ENCODE measurements at places on chromosomes 2 and 18.

DNA sequence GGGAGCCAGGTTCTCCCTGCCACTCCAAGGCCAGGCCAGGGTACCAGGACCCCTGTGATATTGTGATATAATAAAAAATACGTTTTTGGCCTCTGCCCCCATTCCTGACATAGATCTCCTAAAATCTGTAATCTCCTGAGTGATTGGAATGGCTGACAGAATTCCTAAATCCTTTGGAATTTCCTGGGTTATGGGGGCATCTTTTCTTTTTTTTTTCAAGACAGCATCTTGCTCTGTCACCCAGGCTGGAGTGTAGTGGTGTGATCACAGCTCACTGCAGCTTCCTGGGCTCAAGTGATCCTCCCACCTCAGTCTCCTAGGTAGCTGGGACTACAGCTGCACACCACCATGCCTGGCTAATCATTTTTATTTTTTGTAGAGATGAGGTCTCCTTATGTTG, 26.2 kb upstream of the TUBB6 start:
- no peak for DNase-seq

- no peak for DNase-seq
These were observed 80.5 kb downstream of the MEP1B start for GRCh38 chr18:32270341-32270740.

DNA sequence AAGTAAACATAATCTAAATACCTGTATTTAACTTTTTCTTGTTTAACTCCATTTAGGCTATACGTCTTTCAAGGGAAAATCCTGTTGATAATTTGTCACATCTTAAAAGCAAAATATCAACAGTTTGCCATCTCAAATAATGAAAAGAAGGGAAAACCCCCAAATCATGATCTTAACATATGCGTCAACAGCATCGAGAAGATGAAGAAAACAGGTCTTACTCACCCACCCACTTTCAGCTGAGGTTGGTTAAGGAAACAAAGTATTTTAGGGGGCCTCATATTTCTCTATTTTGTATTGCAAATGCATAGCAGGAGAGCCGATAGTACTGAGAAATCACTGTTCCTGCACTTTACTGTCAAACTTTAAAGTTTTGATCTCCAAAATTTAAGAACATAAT, 143.1 kb upstream of the COPS8 start:
- DNase-seq, result no peak

DNA sequence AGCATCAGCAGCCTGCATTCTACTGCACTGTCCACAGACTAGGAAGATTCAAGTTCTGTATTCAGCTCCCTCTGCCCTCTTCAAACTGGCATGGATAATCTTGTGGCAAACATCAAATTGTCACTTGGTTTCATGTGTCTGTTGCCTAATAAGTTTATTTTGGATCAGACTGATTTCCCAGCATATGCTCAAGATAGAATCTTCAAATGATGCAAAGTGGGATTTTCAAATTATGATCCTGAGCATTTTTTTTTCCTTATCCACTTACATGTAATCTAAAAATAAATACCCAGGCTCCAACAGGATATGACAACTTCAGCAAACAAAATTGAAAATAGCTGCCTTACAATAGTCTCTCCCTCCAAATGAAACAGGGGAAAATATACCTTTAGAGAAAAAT, 160.9 kb upstream of the VRK2 start:
- DNase-seq, result no peak

GRCh38 chr2:58042486-58042970, 4.1 kb upstream of the VRK2 start:
- no peak for DNase-seq

GRCh38 chr2:44453259-44453658, 91.5 kb downstream of the CAMKMT start:
- no peak for DNase-seq

DNA sequence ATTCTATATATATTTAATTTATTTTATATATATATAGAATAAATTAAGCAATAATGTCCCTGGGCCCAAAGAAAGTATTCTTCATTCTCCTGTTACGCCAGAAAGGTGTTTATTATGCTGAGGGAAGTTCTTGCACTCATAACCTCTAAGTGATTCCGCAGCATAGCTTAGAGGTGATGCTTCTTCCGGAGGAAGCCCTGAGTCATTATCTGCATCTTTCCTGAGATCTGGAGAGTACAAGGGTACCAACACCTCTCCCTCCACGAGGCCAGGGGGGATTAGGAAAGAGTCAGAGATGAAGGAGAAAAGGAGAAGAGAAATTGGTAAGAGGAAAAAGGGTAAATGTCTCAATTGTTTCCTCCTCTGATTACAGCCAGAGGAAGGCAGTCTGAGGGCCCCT, 43.1 kb upstream of the RTN4 start:
- DNase-seq, result no peak

DNA sequence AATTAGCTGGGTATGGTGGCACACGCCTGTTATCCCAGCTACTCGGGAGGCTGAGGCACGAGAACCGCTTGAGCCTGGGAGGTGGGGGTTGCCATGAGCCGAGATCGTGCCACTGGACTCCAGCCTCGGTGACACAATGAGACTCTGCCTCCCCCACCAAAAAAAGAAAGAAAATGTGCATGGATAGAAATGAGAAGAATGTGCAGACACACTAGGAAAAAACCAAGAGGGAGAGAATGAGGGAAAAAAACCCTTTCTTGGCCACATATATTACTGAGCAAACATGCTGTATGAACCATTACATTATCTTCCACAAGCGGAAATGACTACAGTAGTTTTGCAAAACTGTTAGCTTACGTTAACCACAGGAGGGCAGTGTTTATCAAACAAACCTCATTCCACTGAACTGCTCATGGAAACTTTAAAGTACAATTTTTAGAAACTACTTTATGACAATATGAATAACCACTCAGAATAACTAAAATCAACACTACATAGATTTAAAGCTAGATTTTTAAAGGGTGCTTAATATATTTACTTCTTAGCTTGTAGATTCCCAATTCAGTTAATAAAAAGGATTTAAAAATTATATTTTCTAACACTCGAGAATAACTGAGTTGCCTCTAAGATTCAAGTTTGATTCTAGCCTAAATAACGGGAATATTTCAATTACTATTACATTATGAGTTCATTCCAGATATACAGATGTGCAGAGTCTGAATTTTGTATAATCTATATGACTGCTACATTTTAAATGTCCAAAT, 26.4 kb downstream of the ASXL2 start:
- DNase-seq, result no peak

DNA sequence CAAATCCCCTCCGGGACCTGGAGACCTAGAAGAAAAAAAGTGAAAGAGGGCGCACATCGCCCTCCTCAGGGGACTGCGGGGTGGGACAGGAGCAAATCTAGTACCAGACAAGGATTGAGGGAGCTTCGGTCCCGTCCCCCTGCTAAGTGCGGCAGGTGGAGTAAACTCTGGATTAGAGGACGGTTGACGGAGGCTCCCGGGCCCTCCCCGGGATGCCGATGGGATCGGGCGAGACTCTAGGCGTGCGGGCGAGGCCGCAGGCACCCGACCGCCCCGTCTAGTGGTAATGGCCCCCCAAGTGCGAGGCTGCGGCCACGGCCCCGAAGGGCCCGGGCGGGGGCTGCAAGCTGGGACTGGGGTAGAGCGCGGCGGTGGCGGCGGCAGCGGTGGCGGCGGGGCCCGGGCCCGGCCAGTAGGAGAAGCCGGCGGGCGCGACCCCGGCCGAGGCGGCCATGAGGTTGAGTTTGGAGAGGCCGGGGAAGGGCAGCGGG, 3.5 kb downstream of the FEV start:
- DNase-seq, result no peak

DNA sequence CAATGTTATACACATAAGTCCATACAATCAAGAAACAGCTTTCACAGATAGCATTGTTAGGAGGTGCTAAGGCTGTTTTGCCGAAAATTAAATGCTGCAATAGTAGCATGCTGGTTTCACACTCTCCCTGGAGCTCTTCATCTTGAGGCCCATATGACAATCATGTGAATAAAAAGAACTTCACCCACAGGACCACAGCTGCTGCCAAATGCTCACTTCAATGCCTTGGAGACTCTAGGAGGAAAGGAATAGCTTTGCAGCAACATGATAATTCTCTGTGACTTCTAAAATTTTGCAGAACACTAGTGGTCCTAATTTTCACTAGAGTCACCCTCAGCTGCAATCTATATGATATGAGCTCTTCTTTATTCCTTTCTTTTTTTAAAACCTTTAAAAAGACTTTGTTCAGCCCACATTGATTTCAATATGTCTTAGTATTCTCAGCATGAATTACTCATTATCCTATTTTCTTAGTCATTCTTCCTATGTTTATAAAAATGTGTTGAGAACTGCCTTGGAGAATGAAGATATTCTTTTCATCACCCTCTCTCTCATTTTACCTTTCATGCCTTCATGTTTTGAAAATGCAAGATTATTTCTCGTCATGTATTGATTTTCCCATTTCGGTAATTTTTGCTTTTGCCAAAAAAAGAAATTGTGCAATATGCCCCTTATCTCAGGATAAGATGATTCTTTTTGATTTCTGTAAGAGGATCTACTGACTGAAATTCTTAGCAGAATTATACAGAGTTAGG, 108.2 kb downstream of the PDE1A start:
- no peak for DNase-seq

DNA sequence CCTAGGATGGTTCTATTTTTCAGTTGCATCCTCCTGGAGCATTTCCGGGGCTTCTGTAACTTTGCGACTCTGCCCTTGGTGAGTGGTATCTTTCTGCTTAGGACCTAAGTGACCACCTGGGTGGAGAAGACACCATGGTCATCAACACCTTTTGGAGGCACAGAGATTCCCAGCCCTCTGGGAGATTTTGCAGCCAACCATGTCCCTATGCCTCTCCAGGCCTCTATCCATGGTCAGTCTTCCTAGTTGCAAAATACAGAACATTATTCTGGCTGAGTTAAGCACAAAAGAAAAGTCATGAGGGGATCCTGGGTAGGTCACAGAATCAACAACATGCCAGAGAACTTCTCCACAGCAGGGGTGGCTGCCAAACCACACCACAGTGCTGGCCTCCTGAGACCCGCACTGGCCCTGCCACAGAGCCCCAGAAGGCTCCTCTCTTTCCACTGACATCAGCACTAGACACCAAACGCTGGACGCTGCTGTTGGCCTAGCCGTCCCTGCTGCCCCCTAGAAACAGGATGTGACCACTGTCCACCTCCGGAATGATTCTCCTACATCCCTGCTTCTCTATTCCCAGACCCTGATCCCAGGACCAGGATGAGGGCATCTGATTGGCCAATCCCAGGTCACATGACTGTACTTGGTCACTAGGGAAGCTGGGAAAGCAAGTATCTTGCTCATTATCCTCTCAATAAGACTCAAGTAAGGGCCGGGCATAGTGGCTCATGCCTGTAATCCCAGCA, 47.7 kb downstream of the SMAD7 start:
- no peak for DNase-seq

GRCh38 chr2:233531955-233532354, 34.6 kb downstream of the USP40 start:
- no peak for DNase-seq

DNA sequence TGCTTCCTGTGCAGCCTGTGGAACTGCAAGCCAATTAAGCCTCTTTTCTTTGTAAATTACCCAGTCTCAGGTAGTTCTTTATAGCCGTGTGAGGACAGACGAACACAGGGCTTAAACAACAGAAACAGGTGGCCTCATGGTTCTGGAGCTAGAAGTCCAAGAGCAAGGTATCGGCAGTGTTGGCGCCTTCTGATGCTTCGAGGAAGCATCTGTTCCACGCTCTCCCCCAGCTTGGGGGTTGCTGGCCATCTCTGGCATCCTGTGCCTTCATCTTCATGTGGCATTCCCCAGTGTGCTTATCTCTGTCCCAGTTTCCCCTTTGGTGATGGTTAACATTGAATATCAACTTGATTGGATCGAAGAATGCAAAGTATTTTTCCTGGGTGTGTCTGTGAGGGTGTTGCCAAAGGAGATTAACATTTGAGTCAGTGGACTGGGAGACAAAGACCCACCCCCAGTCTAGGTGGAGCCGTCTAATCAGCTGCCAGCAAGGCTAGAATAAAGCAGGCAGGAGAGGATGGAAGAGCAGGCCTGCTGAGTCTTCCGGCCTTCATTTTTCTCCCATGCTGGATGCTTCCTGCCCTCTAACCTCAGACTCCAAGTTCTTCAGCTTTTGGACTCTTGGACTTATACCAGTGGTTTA, 287.6 kb downstream of the PHLPP1 start:
- no peak for DNase-seq

DNA sequence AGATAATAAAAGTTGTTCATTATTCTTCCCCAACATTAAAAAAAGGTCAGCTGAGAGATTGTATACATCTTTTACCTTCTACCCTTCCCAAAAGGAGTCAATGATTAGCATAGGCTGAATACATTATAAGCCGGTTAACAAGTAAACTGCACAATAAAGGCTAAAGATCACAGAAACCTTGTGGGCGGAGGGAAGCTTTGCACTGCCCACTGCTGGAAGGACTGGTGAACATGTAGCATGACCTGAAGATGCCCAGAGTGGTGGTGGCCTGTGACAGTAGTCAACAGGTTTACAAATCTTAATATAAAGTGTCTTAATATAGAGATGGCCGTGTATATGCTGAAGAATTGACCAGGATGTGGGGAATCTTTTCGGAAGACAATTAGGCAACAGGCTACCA, 35.6 kb downstream of the ARL5A start:
- DNase-seq, result no peak

DNA sequence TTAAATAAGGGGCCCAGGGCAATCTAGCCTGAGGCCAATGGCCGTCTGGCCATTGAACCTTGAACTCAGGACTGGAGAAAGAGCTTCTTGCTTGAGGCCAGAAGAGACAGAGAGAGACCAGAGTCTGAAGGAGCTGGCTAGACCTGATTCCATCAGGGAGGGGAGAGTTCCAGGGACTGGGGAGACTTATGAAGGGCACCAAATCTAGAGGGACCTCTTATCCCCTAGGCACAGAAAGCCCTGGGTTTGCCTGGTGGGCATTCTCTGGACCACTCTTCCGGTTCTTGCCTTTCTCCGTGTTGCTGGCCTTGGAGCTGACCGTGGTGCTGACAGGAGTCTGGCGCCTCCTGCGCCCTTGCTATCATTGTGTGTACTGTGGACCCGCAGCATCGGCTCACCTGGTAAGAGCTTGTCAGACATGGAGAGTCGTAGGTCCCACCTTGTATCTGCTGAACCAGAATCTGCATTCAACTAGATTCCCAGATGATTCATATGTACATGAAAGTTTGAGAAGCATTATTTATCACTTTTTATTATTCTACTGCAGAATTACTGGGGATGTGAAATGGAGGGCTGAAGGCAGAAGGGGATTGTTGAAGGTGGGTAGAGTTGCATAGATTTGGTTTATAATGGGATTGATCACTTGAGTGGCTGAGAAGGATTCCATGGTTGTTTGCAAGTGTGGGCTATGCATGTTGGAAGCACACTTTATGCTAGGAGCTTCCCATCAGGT, 4.3 kb upstream of the TRPM8 start:
- no peak for DNase-seq

All from vagina (tissue), 2 donors.